HEK293T (cell line): ENCODE measurements at places on chromosomes 6 and 20.
A peak's percentile ranks its signal among the peaks of the same experiment; 100 is the strongest.

DNA sequence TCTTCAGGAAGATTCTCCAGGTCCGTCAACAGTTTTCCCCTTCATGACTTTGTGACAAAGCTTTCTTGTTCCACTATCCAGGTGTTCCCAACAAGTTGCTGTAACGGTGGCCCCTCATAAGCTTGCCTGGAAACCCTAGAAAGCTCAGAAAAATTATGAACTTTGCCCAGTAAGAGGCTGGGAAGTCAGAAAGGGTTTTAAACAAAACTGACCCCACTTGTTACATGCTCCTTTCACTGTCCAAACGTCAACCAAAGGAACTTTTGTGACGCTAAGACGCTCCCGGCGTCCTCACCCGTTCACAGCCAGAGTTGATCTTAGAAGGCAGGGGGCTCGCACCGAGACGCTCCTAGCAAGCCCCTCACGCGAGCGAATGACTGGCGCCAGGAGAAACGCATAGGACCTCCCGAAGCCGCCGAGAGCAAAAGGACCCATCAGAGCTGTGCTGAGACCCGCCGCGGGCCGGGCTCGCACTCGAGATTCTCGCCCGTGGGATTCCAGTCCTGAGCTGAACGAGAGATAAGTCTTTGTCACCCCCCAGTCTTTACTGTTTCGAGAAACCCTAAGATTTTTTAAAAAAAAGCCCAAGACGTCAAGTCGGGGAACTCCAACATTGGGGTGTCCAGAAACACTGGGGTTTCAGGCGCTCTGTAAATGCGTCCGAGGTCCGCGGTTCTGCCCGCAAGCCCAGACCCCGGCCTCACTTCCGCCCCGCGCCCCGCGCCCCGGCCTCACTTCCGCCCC is 544 bp upstream of the ACAT2 start:
- DNase-seq: peak; percentile 37

GRCh38 chr20:38130687-38131587 is 34.1 kb downstream of the TGM2 start:
- no peak for DNase-seq

DNA sequence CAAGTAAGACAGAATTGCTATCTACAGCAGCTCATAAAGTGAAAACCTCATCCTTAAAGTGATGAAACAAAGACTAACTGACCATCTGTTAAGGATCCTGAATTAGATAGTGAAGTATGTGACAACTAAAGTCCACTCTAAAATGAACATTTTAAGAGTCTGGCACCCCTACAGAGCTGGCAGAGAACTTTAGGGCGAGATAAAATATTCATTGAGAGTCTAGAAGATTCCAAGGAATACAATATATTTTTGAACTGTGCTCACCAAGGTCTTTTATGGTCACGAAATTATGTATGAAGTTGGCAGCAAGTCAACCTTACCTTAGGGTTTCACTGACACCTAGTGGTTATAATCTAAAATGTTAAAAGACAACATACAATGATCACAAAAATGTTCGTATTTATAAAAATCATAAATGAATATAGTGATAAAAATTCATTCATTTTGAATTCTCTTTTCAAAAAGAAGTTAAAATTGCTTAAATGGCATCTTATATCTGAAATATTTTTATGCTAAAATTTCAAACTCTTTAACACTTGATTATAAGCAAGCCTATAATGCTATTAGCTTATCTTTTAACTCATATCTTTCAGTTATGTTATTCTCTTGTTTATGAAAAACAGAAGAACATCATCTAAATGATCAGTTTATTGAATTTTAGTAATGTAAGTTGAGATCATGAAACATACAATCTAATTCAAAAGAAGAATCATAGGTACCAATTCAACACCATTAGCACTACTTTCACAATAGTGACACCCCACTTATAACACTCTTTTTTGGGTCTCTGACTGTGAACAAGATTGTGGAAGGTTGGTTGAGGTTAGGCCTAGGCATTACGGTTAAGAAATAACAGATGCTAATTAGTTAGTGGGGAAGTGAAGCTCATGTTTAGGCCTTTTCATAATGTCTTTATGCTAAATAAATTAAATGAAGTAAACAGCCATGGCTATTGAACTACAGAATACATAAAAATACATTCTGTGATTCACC is 27.5 kb downstream of the RSPH3 start:
- peak; percentile 44 for DNase-seq

DNA sequence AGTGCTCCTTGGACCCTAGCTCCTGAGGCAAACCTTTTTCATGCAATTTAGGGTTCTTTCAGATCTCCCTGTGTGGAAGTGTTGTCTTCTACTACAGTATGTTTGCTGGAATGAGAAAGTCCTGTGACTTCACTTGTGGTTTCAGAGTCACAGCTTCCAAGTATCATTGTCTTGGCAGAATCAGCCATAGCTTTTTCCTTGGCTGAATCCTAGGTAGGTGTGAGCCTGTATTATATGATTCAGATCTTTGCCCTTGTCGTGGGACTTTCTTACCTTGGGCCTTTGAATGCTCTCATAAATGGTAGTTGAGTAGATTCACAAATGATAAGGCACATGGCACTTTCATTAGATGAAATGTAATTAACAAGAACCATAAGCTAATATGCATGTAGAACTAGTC is 16.5 kb downstream of the CARMIL1 start:
- DNase-seq: no peak

GRCh38 chr6:89999154-89999553 is 104.9 kb downstream of the GJA10 start:
- DNase-seq: peak; percentile 23
